CD4-positive, alpha-beta T cell treated with Interleukin-2 at 100 ng/mL for 4 hours (primary cell): ENCODE measurements at places on chromosomes 5 and 9.

DNA sequence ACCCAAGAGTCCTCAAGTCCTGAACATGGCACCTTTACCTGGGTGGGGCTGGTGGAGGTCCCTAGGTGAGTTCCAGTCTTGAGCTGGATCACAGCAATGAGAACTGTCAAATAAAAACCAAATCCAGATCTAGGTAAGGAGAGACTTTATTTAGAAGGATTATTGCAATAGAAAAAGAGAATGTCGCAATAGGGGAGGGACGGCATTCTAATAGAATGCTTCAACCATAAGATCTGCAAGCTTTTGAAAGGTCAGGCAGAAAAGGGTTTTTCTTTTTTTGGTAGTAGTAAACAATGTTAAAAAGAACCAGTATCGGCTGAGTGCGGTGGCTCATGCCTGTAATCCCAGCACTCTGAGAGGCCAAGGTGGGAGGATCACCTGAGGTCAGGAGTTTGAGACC lies 5.2 kb upstream of the GCNT1 start:
- DNase-seq, result no peak

DNA sequence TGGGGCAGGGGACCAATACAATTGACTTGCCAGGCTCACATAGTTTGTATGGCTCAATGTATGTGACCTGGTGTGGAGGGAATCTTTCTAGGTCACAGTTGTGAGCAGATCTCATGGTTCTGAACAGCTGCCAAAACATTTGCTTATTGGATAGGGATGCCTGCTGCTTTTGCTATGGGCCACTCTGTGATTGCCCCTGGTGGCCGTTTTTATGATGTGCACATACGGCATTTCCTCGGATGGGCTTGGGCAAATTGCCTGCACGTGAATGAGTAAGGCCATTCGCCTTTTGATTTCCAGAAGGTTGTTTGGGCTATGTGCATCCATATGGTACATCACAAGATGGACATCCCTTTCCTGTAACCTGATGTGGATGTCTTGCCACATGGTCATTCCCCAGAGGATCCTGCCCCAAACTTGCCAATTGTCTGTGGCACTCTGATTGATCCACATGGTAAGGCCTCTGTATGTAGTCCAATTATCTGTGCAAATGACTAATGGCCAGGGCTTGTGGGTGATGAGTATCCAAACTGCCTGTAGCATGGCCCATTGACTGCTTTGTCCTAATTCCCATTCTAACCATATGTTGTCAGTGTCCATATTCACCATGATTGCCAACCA lies 10.7 kb upstream of the SLC22A4 start:
- DNase-seq, result no peak

- DNase-seq, result no peak
Measured at GRCh38 chr9:125579030-125579932, 127.7 kb downstream of the MAPKAP1 start.

GRCh38 chr9:126612813-126613641 lies 701 bp upstream of the LMX1B start:
- no peak for DNase-seq

DNA sequence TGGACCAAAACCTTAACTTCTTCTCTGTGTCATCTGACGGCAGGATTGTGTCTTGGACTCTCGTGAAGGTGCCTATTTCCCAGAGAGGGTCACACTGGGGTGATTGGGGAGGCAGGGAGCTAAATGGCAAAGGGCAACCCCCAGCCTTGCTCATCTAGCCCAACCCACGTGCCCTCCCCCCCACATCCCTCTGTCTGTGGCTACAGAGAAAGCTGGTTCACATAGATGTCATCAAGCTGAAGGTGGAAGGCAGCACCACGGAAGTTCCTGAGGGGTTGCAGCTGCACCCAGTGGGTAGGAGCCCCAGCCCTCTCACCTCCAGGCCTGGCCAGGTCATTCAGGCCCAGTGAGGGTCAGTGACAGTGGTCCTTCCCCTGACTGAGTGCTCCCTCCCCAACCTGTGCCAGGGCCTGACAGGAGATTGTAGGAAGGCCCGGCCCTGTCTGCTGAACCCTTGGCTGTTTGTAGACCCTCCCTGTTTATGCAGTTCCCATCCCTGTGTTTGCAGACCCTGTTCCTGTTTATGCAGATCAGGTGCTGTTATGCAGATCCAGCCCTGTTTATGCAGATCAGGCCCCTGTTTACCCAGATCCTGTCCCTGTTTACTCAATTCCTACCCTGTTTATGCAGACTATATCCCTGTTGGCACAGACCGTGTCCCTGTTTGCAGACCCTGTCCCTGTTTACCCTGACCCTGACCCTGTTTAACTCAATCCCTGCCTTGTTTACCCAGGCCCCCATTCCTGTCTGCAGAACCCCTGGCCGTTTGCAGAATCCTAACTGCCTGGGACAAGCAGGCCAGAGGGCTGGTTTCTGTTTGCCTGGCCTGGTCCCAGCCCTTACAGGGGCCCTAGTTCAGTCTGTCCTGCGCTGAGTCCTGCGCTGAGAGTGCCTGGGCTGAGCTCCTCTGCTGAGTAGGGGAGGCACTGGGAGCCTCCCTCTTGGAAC lies 10.4 kb downstream of the ENHO start:
- DNase-seq, result no peak

DNA sequence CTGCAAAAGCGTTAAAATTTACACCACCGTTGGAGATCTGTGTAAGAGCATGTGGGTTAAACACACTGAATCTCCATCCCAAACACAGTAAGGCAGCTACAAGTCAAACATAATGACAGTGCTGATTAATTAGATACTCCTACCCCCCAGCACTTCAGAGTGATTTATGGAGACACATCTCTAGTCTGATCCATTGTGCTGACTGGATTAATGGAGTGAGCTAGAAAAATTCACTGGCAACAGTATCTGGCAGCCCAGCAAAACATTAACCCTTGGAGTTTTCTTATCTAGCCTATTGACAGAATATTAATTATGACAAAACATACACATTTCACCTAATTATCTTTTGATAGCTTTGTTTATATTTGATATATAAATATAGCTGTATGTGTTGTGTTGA lies 188.6 kb upstream of the ISL1 start:
- no peak for DNase-seq
